ENCODE measurements at places on chromosomes 2 and 18. TPM values are rescaled to one million over a fixed set of nuclear protein-coding genes. Genes with fewer than 3 reads are reported as not detected.

Gene LOXHD1
- 0.62 TPM for total RNA-seq

Gene QPCT
- total RNA-seq: 1.2 TPM

Gene GALNT5
- 0.16 TPM for total RNA-seq

Gene CAPN14
- 0.32 TPM for total RNA-seq

Gene RIT2
- not detected for total RNA-seq

Gene IL36RN
- not detected for total RNA-seq

Gene PID1
- total RNA-seq: 7.1 TPM

Gene DAW1
- 0.13 TPM for total RNA-seq

Gene OLA1
- total RNA-seq: 71.3 TPM

Gene ANKRD36C
- 4.9 TPM for total RNA-seq

Gene SULT1C2
- total RNA-seq: 0.48 TPM

Gene CELF4
- total RNA-seq: 0.19 TPM

Gene ASTL
- total RNA-seq: not detected

- no peak for DNase-seq
Observed at GRCh38 chr2:217625557-217626169, 377.1 kb downstream of the TNS1 start.

GRCh38 chr2:234341306-234341985 lies 155.4 kb downstream of the ARL4C start:
- DNase-seq: no peak

GRCh38 chr2:128440666-128441340 lies 122.1 kb upstream of the HS6ST1 start:
- no peak for DNase-seq

DNA sequence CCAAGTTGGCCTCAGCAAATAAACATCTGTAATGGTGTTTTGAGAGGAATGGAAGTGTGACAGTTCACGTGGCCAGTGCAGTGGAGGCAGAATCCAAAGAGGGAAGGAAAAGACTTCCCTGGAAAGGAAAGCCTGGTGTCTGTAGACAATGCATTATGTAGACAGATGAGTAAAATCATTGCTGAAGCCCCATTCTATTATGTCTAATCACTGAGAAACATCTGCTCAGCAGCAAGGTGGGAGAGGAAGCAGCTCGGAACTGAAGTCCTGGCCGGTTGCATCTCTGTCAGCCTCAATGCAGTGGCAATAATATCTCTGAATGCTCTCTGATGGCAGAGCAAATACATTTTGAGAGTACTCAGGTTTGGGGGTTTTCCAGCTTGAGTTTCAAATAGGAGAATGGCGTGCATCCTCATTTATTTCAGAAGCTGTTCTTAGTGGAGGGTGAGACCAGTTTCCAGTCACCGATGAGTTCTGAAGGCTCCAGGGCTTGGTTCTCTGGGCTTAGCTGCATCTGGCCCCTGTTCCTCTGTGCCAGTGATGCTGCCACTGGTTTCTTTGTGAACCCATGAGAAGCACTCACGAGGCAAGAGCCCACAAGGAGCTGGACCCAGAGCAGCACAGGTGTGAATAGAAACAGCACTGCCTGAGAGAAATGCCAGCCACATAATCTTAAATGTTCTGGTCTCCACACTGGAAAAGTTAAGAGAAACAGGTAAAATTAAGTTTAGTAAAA lies 63.3 kb downstream of the RPIA start:
- DNase-seq: no peak

DNA sequence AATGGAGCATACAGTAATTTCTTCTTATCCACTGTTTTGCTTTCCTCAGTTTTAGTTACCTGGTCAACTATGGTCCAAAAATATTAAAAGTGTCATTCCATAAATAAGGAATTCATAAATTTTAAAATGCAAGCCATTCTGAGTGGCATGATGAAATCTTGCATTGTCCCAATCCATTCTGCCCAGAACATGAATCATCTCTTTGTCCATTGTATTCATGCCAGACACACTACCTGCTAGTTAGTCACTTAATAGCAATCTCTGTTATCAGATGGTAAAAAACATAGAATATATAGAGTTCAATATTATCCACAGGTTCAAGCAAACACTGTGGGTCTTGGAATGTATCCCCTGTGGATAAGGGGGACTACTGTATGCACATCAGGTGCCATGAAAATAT lies 872.2 kb upstream of the NXPH2 start:
- no peak for DNase-seq

- no peak for DNase-seq
Observed at GRCh38 chr2:19937004-19937403, 35.2 kb upstream of the TTC32 start.

DNA sequence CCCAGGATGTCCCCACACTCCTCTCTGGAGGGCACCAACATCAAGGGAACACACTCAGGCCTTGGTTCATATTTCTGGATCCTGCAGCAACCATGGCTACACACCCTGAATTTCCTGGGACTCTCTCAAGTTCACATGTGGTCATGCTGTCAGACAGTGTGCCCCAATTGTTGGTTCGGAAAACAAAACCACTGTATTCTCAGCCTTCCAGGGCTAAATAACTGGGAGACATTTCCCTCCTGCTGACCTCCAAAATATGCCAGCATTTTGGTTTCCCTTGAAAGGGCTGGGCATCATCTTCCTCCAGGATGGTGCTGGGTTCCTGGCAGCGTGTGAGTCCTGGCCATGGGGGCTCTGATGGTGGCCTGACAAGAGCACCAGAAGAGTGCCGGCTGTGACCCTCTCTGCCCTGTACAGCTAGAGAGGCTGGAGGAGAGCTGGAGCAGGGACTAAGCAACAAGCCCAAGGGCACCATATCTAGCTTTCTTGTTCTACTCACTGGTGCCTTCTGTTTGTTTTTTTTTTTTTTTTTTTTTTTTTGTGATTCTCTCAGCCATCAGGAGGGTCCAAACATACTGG lies 37.5 kb upstream of the WIPF1 start:
- no peak for DNase-seq

DNA sequence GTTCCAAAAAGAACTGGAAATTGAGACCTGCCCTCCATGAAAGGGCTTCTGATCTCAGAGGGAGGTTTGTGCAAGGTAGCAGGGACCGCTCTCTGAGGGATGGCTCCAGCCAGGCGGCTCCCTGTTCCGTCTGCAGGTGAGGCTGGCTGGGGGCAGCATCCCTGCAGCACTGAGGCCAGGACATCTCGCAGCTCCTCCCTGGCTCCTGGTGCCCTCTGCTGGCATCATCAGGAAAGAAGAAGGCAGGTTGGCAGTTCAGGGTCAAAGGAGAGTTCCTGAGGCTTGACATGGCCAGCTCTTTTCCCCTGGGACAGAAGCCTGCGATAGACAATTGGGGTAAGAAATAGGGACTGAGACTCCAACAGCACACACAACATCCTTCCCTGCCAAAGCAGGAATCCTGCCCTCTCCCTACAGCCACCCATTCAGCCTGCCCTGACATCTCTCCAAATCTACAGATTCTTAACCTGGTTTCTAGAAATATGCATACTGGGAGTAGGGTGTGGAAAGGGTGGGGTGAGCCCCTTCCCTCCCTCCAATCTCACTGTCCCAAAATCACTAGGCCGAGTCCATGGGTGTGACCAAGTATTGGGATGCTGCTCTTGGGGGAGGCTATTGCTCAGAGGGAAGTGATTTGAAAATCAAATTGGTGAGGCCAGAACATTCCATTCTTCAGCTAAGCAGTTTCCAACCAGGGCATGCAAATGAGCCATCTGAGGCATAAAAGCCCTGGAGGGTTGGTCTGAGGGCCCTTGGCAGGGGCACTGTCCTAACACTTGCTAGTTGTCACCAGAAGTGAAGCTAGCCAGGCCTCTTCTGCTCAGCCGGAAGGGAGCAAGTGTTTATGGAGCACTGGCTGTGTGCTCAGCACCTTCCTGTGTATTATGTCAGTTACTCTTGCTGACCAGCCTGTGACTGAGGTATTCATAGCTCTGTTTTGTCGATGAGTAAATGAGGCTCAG lies 185.4 kb downstream of the TFCP2L1 start:
- DNase-seq: no peak

DNA sequence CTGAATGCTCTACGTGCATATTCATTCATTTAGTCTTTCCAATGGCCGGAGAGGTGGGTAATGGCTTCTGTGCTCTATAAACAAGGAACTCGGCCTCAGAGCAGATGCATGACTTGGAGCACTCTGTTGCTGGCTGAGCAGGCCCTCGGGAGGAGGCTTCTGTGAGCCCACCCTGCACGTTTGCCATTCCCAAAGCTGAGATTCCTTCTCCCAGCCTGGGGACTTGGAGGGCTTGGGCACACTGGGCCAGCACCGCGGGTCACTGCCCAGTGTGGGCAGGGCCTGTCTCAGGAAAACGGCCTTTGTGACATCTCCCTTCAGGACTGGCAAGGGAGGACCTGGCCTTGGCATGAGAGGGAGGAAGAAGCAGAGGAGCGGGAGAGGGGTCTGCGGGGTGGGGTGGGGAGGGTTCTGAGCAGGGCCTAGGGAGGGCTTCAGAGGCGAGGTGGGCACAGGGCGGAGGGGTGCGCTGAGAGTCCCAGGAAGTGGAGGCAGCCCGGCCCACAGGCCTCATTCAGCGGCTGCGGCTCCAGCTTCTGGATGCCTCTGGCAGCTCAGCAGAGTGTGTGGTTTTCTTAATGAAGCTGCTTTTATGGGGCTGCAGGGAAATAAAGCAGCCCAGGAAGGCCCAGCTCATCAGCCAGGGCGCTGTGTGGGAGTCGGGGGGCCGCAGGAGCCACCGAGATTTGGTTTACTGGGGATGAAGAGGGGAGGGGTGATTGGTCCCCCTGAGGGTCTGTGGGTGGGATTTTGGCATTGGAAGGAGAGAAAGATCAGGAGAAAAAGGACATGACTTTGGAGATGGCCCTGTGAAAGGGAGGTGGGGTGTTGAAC lies 51.7 kb upstream of the OTOF start:
- no peak for DNase-seq

DNA sequence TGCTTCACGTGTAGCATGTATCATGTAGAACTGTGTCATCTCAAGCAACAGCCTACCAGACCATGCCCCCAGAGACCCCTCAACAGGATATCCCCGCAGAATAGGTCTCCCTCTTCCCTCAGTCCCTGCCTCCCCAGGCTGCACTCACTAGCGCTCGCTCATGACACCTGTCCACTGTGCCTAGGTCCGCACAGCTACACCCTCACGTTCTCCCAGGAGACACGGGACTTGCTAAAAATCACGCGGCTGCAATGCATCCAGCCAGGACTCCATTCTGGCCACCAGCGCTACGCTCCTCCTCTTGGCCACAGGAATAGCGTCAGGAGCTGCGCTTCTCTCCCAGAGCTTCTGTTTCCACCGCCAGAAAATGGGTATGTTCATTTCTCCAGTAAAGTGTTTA lies 2.5 kb downstream of the PXDN start:
- no peak for DNase-seq

DNA sequence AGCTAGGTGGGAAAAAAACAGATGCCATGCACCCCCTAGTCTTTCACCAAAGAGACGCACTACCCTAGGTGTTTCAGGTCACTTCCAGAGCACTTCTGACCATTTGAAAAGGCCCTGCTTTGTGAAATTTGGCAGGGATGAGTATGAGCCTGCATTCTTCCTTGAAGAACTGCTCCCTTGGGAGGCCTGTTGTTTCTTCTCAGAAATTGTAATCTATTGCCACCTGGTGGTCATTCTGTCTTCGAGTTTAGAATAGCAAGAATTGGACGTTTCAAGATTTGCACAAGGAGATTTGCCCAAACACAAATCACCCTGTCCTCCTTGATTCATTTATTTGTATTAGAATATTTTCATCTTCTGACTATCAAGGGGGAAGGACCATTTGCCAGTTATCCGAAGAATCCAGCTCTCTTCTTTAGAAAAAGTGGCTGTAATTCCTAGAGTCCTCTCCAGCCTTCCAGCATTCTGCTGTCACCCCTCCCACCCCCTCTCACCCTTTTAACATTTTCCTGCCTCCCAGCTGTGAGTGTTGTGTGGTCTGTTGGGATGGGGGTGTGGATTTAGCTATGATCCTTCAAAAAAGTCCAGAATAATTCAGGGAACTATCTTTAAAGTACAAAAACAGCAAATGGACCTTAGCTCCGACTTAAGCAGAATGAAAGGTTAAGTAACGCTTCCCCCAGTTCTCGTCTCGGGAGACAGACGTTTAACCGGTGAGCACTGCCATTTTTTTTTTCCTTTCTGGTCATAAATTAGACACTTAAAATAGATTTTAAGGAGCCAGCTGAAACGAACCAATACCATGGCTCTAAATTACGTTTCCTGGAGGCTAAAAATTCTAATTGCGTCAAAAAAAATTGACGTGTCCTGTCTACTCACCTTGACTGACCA lies 3.7 kb upstream of the GAD1 start:
- DNase-seq: no peak

GRCh38 chr2:8662239-8662879 lies 19.5 kb upstream of the ID2 start:
- no peak for DNase-seq

DNA sequence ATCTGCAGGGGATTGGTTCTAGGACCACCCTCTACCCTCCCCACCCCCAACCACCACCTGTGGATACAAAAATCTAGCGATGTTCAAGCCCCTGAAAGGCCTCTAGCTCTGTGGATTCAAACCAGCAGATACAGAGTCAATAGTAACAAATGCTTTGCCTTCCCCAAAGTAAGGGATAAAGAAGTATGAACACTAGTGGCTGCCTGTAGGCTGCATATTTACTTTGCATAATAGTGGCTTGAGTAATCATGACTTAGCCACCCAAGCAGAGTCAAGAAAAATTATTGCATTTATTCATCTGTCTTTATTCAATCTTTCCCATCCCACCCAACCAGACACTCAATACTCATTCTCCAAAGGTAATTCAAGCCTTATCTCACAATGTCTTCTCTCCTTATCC lies 43.8 kb downstream of the SOCS6 start:
- DNase-seq: no peak

- DNase-seq: no peak
Observed at GRCh38 chr2:236602678-236603077, 33.1 kb downstream of the ACKR3 start.

- no peak for DNase-seq
Observed at GRCh38 chr2:128472789-128473174, 154.1 kb upstream of the HS6ST1 start.

- no peak for DNase-seq
Observed at GRCh38 chr2:239292959-239293774, 107.7 kb downstream of the HDAC4 start.

- no peak for DNase-seq
Observed at GRCh38 chr2:214242797-214243196, 168.1 kb upstream of the VWC2L start.

DNA sequence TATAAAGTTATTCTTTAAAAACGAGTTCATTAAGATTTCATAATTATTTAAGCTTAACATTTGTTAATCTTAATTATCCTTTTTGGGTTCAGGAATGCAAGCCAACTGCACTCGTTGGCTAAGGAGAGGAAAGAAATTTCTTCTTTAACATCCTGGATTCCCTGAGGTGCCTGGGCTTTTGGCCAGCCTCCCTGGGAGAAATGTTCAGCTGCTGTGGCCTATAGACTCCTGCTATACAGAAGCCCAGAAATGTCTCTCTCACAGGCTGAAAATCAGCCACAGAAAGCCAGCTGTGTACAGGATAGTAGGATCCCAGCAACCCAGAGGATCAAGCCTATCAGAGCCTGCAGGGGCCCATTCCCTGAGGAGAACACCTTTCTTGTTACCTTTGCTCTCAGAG lies 430.3 kb downstream of the XIRP2 start:
- no peak for DNase-seq

DNA sequence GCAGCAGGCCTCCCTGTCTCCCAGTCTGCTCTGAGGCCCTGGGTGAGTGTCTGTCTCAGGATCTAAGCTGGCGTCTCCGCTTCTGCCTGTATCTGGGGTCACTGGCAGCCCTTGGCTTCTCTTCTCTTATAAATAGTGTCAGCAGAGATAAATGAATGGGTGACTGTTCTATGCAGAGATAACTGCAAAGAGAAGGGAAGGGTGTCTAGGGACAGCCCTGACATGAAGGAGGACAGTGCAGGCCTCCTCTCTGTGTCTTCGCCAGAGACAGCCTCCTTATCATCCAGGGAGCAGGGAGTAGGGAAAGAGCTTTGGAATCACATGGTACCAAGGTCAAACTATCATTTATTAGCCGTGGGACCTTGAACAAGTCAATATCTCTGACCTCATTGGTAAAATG lies 28.3 kb upstream of the GMPPA start:
- DNase-seq: no peak

Measured in Right ventricle myocardium superior (tissue), 1 donor.